Left ventricle myocardium superior (tissue), 1 donor: ENCODE measurements at places on chromosomes 4 and X.
A peak's percentile ranks its signal among the peaks of the same experiment; 100 is the strongest.

- no peak for DNase-seq
Measured at GRCh38 chr4:56674984-56675383, 6.1 kb downstream of the HOPX start.

DNA sequence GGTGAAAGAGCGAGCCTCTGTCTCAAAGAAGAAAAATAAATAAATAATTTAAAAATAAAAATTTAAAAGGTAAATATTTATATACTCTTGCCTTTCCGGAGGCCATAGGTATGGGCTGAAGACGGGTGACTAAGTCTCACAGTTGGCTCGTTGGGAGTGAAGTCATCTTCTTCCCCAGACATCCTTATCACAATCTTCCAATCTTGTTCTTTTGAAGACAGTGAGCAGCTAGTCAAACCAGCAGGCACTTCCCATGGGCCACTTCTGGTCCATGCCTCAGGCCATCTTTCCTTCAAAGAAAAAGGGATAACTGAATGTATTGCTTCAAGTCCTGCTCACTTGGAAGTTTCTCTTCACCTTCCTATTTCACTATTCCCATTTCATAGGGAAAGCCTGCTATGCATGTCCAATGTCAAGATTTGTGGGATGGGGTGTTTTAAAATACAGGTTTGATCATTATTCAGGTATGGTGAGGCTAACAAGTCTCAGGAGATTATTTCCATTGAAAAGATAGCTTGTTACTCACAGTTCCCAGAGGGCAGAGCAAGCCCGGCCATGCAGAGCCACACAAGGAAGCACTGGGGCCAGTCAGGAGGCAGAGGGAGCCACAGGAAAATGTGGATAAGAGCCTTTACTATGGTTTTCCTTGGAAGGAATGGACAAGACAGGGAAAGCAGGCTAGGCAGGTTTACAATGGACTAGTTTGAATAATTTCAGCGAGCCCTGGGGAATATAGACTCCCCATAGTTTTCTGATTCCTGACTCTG is 33.3 kb upstream of the VCX2 start:
- DNase-seq: no peak

- peak; percentile 61 for DNase-seq
Measured at GRCh38 chr4:8393593-8394038, 46.9 kb downstream of the ACOX3 start.

DNA sequence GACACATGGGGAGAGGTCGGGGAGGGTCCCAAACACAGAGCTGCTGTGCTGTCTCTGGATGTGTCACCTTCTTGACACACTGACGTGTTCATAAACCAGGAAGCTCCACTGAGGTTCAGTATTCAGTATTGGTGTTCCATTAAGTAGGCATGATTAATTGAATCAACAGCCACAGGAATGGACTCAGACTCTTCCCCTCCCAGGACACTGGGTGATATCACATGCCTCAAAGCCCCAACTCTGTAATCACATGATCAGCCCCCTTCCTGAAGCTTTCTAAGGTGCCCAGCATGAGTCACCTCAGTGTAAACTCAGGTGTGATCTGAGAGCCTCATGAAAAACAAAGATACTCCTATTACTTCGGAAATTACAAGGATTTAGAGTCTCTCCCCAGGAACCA is 21.1 kb upstream of the HNRNPD start:
- no peak for DNase-seq

- no peak for DNase-seq
Measured at GRCh38 chr4:139823746-139824145, 158.1 kb downstream of the MGST2 start.

- no peak for DNase-seq
Measured at GRCh38 chrX:108131471-108131870, 39.9 kb downstream of the ATG4A start.

DNA sequence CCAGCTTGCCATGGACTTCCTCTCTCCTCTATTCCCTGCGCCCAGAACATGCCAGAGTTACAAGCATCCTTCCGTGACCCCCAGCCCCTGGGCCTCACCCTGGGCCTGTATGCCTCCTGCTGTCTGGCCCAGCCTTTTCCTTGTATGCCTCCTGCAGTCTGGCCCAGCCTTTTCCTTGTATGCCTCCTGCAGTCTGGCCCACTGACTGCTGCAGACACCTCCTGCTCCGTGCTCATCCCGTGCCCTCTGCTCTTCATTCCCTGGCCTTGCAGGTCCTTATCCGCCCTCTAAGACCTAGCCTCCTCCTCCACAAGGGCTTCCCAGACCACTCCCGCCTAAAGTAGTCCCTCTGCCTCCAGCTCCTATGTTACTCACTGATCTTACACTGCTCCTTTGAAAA is 44.2 kb downstream of the IRF2 start:
- DNase-seq: no peak

DNA sequence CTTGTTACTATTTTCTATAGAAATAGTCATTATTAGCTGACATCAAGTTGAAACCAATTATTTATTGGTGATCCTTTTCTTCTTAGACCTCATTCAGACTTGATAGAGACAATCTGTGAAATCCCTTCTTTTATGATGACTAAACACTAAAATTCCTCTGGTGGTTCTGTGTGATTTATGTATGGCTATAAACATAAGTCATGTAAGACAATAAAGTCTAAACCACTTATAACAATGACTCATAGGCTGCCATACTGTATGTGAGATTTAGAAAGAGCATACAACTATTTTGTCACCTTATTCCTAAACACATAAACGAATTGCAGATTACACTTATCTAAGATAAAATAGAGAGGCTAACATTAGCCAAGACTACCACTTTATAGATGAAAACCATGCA is 101.1 kb upstream of the PRR32 start:
- DNase-seq: no peak

- peak; percentile 27 for DNase-seq
Measured at GRCh38 chrX:13938051-13938828, 91.5 kb downstream of the GEMIN8 start.

- no peak for DNase-seq
Measured at GRCh38 chr4:150970685-150971151, 44.4 kb downstream of the LRBA start.

- no peak for DNase-seq
Measured at GRCh38 chrX:37781814-37782213, 2.0 kb downstream of the CYBB start.

GRCh38 chr4:156390599-156391324 is 437.1 kb upstream of the CTSO start:
- no peak for DNase-seq

- DNase-seq: no peak
Measured at GRCh38 chrX:83771664-83772063, 89.3 kb upstream of the CYLC1 start.

DNA sequence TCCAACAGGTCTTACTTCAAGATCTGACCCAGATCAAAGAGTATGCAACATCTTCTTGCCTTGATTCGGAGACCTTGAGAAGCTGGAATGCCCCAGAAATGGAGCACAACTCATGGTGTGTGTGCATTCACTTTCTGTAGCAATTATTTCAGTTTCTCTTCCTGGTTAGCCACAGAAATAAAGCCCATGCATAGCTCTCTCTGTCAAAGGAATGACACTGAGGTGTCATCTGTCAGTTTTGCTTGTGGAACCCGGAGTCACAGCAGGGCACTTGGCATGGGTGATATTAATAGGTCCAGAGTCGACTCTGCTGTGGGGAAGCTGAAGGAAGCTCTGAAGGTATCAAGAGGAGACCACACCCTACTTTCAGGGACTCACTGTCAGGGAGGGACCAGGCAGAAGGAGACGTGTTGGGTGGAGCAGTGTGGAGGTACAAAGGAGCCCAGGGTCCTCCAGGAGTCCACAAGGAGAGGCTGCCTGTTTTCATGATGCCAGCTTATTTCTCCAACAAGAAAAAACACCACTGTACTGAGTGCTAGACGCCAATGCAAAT is 10.7 kb downstream of the CLNK start:
- DNase-seq: no peak

GRCh38 chr4:139963708-139964107 is 190.3 kb downstream of the MAML3 start:
- DNase-seq: no peak

DNA sequence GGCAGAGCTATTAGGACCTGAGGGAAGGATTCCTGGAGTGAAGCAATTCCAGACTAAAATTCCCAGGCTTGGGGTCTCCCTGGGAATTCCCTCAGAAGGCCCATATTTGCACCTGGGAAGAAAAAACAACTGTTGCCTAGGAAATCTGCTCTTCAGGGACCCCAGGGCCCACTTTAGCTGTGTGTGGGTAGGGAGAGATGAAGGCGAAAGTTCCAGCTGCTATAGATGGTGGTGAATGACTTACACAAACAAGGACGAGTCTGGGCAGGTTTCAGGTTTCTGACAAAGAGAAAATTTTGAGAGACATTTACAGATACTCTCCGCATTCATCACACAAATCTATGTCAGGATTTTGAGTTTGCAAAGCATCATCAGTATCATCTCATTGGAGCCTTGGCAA is 126.1 kb downstream of the GPC3 start:
- no peak for DNase-seq

GRCh38 chr4:119070301-119070700 is 65.3 kb upstream of the MYOZ2 start:
- no peak for DNase-seq

GRCh38 chr4:10267066-10267465 is 150.5 kb upstream of the WDR1 start:
- no peak for DNase-seq

DNA sequence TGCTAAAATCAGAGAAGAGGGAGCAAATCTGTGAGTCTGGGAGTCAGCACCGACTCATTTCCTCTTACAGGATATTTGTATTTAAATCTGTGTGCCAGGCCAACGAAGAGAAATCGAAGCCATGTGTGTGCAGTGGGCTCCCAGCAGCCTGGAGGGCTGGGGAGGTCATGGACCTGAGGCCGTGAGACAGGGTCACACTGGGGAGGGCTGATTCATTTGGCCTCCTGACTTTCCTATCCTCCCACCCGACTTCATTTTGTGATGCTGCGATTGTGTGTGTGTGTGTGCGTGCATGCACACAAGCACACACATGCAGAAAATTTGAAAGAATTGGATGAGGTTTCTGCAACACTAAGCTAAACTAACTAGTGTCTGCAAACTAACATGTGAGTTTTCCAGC is 48.7 kb upstream of the STX18 start:
- no peak for DNase-seq

- DNase-seq: no peak
Measured at GRCh38 chr4:122205687-122206086, 53.6 kb downstream of the BLTP1 start.

GRCh38 chrX:125295337-125295736 is 24.3 kb upstream of the TEX13C start:
- no peak for DNase-seq

DNA sequence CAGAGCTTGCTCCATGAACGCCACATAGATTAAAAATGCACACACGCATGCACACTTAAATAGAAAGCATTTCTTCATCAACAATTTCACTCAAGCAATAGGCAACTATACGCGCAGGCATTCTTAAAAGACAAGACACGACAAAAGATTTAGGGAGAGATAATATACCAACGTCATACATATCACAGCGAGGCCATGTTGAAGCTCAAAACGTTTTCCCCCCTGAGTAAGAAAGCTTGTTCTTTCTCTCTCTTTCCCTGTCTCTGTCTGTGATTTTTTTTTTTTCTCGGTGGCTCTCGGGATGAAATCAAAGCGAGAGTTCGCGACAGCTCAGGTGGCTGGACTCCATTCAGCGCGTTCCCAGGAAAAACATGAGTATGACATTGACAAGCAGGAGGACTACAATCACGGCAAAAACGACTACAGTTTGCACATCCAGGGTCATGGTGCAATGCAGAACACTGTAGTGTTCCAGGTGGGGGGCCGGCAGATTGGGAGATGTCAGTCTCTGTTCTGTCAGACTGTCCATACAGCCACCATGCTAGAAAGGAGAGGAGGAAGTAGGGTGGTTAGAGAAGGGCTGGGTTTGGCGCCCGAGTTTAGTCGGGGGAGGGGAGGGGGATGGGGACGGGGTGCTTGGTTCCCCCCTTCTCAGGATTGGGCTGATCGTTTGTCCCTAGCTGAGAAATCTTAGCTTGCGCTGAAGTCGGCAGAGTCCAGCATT is 30.7 kb downstream of the ARHGEF9 start:
- no peak for DNase-seq

DNA sequence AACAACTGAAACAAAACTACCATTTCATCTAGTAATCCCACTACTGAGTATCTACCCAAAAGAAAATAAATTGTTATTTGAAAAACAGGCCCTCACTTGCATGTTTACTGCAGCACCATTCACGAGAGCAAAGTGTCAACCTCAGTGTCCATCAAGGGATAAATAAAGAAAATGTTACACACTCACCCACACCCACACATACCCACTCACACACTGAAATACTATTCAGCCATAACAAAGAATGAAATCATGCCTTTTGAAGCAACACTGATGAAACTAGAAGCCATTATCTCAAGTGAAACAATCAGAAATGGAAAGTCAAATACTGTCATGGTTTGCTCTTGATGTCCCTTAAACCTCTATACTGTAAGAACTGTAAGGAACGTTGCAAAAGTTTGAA is 44.8 kb upstream of the CLNK start:
- no peak for DNase-seq
